ENCODE measurements at places on chromosomes 1 and 21. TPM values are rescaled to one million over a fixed set of nuclear protein-coding genes. Genes with fewer than 3 reads are reported as not detected.

Gene GBP3
- 13.7 TPM for polyA plus RNA-seq

Gene ASCL5
- polyA plus RNA-seq: not detected

Gene UTS2
- 0.13 TPM for polyA plus RNA-seq

Gene CLCC1
- 20.0 TPM for polyA plus RNA-seq

Gene MFAP2
- polyA plus RNA-seq: 132 TPM

Data from SK-N-SH (cell line).